ENCODE measurements at places on chromosomes 2 and 18.

GRCh38 chr2:18585526-18585925 is 3.8 kb downstream of the NT5C1B start:
- DNase-seq, result no peak

GRCh38 chr2:120044336-120044735 is 31.5 kb downstream of the EPB41L5 start:
- no peak for DNase-seq

DNA sequence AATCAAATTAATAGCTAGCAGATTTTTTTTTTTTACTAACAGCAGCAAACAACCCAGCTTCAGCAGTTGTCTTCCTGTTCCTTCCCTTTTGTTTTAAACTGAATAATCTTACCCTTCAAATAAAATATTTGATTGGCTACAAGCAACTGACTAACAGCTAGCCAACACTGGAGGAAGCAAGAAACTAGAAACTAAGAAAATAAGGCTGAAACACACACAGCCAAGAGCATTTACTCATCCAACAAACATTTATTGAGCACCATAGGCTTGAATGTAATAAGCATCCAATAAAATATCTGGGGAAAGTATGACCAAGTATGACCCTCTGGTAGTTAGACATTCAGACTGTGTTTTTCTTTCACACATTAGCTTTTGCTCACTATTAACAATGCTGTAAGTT is 189.2 kb downstream of the CD226 start:
- DNase-seq, result no peak

DNA sequence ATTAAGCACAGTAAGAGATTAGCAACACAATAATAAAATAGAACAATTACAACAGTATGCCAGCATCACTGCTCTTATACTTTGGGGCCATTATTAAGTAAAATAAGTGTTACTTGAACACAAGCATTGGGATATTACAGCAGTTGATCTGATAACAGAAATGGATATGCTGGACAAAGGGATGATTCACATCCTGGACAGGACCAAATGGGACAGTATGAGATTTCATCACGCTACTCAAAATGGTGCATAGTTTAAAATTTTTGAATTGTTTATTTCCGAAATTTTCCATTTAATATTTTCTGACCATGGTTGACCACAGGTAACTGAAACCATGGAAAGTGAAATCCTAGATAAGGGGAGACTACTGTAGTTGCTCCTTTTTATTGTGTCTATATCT is 138.2 kb downstream of the UBR3 start:
- no peak for DNase-seq

DNA sequence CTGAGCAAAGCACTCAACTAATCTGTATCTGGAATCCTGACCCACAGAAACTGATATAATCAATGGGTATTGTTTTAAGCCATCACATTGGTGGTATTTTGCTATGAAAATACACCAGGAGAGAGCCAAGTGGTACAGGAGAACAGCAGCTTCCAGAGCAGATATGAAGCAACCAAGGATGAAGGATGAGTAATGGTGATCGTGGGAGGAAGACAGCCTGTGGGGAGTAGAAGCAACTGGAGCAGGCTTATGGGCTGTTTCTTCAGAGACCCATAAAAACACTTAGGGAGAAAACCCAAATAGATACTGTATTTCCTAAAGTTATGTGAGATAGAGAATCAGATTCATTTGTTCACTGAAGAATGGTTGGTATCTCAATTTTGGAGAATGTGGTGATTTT is 330.8 kb downstream of the NUP35 start:
- no peak for DNase-seq

- DNase-seq, result no peak
These were observed 908.1 kb upstream of the FANCL start for GRCh38 chr2:59149271-59149670.

DNA sequence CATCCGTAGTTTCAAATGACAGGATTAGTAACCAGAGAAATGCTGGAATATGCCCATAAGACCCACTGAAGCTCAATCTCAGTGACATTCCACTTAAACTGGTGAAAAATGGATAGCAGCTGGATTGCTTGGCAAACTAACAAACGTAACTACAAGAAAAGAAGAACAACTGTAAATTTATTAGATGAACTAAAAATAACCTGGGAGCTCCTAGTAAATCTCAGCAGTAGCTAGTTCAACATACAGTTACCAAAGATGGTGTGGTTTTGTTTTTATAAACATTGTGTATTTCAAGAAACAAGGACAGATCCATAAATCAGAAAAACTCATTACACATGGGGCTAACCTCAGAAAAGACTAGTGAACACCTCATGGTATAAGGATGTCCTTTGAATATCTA is 531.9 kb downstream of the XIRP2 start:
- no peak for DNase-seq

DNA sequence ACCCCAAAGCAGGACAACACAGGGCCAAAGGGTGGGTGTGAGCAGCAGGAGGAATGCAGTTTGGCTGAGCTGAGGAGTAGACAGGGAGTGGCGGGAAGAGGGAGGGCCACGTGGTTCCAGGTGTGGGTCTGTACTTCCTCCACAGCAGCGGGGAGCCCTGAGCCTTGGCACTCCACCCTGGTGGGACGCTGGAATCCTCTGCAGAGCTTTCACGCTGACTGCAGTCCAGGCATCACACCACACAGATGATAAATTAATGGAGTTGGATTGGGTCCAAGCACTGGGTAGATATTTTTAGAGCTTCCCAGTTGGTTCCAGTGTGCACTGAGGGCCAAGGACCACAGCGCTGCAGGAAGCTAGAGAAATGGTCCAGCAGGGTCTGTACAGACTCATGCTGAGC is 67.0 kb upstream of the TMEM200C start:
- no peak for DNase-seq

- no peak for DNase-seq
These were observed at the start of gene CREG2 for GRCh38 chr2:101387151-101387834. CREG2 (minus strand) TSS chr2:101387503; CDS start chr2:101387457, 46 bp downstream.

DNA sequence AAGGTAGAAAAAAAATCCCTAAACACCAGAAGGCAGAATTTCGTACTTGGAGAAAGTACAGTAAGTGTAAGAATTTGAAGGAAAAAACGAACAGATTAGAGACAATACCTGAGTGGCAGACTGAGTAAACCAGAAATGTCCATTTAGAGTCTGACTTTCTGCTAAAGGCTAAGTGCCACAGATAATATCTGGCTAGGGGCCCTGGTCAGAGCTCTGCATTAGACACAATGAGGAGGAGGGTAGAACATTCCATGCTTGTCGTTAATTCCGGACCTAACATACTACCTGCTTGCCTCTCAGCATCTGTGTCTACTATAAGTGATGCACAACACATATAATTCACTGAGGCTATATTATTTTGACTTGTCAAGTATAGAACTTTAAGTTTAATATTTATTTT is 18.1 kb downstream of the SEPTIN10 start:
- DNase-seq, result no peak

GRCh38 chr2:161250864-161251436 is 57.3 kb upstream of the PSMD14 start:
- DNase-seq, result no peak

DNA sequence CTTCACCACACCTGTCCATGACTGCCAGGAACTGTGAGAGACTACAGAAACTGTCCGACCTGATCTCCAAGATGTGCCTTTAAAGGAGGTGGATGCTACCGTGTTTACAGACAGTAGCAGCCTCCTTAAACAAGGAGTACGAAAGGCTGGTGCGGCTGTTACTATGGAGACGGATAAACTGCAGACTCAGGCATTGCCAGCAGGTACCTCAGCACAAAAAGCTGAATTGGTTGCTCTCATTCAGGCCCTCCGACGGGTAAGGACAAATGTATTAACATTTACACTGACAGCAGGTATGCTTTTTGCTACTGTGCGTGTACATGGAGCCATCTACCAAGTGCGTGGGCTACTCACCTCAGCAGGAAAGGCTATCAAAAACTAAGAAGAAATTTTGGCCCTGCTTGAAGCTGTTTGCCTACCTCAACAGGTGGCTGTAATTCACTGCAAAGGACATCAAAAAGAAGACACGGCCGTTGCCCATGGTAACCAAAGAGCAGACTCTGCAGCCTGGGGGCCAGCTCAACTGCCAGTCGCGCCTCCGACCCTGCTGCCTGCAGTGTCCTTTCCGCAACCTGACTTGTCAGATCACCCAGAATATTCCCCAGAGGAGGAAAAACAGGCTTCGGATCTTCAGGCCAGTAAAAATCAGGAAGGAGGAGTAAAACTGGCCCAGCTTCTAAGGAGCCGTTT is 30.9 kb downstream of the SKA1 start:
- DNase-seq, result no peak

- peak; percentile 3 for DNase-seq
These were observed 114.5 kb downstream of the METTL8 start for GRCh38 chr2:171319164-171319810.

GRCh38 chr2:194060269-194060668 is 1596.8 kb upstream of the SLC39A10 start:
- no peak for DNase-seq

DNA sequence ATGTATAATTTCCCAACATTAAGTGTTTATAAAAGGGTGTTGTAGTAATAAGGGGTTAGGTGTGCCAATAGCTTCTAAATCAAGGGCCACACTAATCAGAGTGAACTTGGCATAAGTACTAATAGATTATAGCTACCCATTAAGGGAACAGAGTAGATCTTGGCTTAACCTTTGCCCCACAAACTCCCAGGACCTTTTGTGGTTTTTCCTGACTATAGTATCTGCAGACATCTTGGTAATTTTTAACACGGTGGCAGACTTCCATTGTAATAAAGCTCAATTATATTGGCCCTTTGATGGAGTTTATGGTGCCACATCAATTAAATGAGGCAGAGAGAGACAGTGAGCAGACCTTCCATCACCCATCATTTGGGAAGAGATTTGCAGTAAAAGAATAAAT is 358.5 kb upstream of the HNRNPA3 start:
- DNase-seq, result no peak

- DNase-seq, result no peak
These were observed 19.8 kb downstream of the SPIRE1 start for GRCh38 chr18:12637901-12638643.

GRCh38 chr2:223896833-223897311 is 48.3 kb downstream of the WDFY1 start:
- DNase-seq, result no peak

- DNase-seq, result no peak
These were observed 612.1 kb downstream of the KCNJ3 start for GRCh38 chr2:155310589-155310988.

DNA sequence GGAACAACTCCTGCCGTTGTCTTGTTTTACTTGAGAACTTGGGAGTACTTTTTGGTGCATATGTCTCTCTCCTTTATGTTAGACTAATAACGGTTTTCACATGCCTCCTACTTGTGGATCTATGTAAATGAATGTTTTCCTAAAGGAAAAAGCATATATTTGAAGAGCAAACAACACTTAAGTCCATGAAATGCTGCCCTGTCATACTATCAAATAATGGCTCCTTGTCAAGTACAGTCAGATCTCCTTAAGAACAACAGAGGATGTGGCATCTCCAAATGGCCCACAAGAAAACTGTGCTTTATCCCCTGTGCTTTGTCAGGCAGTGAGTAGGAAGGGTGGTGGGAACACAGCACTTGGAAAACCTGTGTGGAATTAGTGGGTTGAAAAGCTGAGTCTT is 198.2 kb downstream of the PTGR3 start:
- no peak for DNase-seq

DNA sequence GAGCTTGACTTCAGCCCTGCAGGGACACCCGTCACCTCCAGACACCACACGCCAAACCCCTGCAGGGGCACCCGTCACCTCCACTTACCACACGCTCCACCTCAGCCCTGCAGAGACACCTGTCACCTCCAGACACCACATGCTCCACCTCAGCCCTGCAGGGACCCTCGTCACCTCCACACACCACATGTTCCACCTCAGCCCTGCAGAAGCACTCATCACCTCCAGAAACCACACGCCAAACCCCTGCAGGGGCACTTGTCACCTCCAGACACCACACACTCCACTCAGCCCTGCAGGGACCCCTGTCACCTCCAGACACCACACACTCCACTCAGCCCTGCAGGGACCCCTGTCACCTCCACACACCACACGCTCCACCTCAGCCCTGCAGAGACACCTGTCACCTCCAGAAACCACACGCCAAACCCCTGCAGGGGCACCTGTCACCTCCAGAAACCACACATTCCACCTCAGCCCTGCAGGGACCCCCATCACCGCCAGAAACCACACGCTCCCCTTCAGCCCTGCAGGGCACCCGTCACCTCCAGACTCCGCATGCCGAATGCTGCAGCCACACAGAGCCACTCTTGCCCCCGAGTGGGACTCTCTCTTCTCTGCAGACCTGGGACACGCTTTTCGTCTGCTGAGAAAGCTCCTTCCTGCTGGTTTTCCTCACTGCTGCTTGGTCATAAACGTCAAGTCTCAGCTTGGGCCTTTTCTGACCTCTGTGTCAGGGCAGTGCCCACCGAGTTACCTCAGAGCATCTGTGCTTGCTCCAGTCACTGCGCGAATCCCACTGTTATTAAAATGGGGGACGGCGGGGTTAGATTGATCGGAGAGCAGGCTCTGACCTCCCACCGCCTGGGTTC is 77.5 kb upstream of the SALL3 start:
- DNase-seq, result no peak

DNA sequence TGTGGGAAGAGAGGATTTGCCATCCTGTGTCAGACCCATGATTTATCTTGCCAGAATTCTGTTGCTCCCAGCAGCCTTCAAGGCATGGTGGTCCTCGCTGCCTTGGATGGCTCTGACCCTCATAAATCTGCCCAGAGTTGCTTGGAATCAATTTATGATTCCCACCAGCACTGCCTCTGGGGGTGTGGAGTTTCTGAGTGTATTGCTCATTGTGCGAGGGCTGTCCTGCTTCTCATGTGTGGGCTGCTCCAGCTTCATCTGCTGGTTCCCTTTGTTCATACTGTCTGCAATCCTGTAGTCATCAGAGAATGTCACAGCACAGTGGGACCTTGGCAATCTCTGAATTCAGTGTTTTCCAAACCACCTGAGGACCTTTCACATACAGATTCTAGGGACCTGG is 139.8 kb downstream of the CLIP4 start:
- DNase-seq, result no peak

- no peak for DNase-seq
These were observed 901 bp downstream of the SPOPL start for GRCh38 chr2:138502255-138503086.

- DNase-seq, result no peak
These were observed 258.3 kb downstream of the PRKCE start for GRCh38 chr2:45909677-45910191.
